Activated CD4-positive, alpha-beta T cell treated with anti-CD3 and anti-CD28 coated beads, Interleukin-2, amount 50 U/mL, for 16 hours (primary cell): ENCODE measurements at places on chromosomes 7 and 10.

- no peak for DNase-seq
These were observed 88.5 kb upstream of the GNA12 start for GRCh38 chr7:2932402-2933251.

DNA sequence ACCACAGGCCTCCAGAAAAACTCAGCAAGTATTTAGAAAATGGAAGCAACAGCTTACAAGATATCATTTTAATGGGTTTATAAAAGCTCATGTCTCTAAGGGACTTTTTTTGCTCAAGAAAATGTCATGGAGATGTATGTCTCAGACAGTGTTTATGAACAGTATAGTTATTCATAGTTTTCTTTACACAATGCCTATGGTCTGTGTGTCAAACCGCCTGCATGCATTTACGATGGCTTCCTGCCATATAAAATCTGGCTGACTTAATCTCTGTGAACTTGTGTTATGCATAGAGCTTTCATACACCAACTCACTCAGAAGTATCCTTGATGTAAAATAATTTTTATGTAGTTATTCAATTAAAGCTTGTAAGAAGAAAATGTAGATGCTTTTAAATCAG lies 1314.2 kb upstream of the LRRTM3 start:
- DNase-seq = no peak

DNA sequence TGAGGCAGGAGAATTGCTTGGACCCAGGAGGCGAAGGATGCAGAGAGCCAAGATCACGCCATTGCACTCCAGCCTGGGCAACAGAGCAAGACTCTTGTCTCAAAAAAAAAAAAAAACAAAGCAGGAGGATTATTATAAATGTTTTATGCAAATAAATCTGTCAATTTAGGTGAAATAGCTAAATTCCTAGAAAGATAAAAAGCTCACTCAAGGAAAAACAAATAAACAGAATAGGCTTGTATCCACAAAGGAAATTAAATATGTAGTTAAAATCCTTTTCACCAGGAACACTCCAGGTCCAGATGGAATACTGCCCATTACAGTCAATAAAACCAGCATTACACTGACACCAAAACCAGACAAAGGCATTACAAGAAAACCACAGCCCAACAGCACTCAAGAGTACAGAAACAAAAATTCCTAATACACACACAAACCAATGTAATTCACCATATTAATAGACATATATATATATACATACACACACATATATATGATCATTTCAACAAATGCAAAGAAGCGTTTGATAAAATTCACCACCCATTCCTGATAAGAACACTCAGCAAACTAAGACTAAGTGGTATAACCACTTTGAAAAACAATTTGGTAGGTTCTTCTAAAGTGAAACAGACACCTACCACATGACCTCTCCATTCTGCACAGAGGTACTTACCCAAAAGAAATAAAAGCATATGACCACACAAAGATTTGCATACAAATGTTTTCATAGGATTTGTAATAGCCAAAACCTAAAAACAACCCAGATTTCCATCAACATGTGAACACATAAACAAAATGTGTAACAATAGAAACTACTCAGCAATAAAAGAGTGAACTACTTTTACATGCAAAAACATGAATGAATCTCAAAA lies 38.8 kb downstream of the ABI1 start:
- no peak for DNase-seq

DNA sequence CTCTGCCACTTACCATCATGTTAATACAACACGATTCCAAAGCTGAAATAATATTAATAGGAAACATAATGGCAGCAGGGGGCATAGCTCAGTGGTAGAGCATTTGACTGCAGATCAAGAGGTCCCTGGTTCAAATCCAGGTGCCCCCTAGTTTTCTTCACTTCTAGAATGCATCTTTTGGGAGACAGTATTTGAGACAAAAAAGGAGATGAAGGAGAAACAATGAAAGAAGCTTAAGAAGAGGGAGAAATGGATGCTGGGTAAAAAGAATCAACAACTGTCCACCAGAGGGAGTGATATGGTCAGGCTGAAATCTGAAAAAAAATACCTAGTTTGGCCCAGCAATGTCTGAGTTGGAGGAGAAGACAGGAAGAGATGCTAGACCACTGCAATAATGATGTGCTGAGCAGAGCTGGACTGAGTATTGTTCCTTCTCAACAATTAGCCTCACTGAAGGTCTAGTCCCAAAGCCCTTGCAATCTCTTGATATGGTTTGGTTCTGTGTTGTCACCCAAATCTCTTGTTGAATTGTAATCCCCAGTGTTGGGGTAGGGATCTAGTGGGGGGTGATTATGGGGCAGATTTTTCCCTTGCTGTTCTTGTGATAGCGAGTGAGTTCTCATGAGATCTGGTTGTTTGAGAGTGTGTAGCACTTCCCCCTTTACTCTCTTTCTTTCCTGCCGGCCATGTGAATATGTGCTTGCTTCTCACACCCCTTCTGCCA lies 48.3 kb downstream of the ZNF783 start:
- peak; percentile 28 for DNase-seq

DNA sequence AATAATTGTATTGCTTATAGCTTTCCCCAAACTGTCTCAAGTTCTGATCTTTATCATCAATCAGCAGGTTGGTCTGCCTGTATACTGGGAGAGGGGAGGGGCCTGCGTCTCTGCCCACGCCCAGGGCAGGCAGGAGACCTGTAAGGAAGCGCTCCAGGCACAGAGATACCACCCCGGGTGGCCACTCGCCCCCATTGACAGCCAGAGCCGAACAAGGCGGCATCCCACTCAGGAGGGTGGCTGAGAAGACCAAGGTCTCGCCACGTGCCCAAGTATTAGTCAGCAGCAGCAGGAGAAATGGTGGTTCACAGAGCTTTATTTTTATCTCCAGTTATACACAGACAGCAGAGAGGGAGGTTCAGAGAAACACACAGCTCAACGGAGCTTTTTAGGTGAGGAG lies 7.2 kb downstream of the STK32C start:
- DNase-seq = no peak

DNA sequence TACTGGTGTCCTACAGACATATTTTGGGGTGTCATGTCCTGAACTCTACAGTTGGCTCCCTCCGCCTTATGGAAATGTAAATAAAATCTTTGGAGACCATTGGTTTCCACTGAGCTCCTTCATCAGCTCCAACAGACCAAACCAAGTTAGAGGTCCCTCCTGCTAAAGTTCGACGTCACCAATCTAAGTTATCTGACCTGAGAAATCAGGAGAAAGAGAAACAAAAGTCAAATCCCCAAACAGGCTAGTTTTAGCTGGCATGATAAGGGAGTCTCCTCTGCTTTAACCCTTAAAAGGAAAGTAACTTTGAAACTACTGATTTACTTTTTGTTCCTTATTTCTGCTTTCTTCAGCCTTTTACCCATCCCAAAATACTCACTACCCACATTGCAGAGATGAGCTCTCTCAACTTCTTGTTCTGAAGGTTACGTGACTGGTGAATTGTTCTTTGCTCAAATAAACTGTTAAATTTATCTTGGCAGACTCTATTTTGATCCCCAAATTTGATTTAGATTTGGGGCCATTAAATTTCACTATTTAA lies 39.9 kb downstream of the AVL9 start:
- no peak for DNase-seq

- DNase-seq = no peak
These were observed 7.0 kb downstream of the NPC1L1 start for GRCh38 chr7:44534087-44534486.

DNA sequence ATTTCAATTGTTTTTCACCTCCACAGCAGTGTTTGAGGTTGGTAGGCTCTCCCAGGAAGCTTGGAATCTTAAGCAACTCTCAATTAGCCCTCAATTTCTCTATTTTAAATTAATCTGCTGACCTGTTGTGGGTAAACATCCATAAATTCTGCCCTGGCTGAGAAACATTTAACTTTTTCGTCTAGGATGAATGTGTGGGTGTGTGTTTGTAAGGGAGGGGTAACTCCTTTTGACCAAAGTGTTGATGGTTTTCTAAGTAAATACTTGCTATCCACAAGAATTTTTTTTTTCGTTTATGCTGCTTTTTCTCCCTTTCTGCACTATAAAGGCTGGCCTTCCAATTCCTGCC lies 973 bp downstream of the PPP3CB start:
- DNase-seq = no peak

DNA sequence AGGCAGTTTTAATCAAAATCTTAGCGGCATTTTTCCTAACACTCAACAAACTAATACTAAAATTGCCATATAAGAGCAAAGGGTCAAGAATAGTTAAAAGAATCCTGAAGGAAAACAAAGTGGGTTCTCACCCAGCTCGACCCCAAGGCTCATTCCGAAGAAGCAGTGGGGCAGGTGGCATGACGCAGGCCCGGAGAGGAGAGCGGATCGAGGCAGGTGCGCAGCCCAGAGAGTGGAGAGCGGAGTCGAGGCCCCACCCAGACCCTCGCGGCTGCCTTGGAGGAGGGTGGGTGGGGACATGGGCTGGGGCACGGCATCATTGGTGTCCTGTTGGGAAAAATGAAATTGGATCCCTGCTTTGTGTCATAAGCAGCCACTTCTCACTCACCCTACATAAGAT lies 109.8 kb downstream of the INPP5A start:
- DNase-seq = no peak

DNA sequence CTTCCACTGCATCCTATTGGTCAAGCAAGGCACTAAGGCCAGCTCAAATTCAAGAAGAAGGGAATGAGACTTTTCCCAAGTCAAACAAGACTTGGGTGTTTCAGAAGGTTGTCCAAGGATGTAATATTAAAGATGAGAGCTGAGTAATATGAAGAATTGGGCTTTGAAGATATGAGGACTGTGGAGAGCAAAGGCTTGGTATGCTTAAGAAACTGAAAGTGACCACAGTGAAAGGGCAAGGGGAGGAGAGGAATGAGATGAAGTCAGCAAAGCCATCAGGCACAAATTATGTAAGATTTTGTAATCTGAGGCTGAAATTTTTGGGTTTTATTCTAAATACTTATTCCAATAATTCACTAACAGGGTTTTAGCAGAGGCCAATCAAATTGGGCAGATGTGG lies 38.6 kb upstream of the NPY start:
- peak; percentile 18 for DNase-seq
